Ureter (tissue), 1 donor: ENCODE measurements at places on chromosomes 11 and 22. TPM values are rescaled to one million over a fixed set of nuclear protein-coding genes. Genes with fewer than 3 reads are reported as not detected.

Gene TTLL12
- total RNA-seq, result 41.0 TPM

Gene TPBGL
- 0.26 TPM for total RNA-seq

Gene CTSW
- total RNA-seq, result 5.7 TPM

Gene DERL3
- 11.4 TPM for total RNA-seq

Gene OR8B2
- not detected for total RNA-seq

Gene ADM2
- total RNA-seq, result 4.6 TPM

Gene SPCS2
- 151 TPM for total RNA-seq

Gene DRD2
- total RNA-seq, result 0.44 TPM

DNA sequence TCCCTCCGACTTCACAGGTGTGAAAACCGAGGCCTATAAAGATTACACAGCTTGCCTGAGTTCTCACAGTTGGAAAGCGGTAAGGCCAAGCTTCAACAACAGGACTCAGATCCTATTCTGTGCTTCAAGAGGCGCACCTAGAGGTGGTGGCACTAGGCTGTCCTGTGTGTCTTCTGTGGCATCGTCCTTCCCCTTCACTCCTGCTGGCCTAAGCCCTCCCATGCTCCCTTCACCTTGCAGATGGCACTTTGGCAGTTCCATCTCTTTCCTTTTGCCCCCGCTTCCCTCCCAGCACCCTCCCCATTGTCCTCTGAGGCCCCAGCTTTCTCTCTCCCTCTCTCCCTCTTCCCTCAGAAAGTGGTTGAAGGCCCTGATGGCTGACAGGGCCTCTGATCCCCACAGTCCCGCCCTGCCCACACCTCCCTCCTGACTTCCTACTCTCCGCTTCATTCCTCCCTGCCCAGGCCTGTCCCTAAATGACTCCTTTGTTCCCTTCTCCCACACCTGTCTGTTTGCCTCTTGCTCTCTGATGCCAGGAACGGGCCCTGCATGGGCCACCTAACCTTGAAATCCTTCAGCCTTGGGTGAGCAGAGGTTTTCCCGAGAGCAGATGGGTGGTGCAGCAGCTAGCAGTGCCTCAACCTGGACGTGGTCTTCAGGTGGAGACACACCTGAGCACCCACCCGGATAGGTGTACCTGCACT lies 5.8 kb downstream of the TRIM29 start:
- DNase-seq, result peak; percentile 49

DNA sequence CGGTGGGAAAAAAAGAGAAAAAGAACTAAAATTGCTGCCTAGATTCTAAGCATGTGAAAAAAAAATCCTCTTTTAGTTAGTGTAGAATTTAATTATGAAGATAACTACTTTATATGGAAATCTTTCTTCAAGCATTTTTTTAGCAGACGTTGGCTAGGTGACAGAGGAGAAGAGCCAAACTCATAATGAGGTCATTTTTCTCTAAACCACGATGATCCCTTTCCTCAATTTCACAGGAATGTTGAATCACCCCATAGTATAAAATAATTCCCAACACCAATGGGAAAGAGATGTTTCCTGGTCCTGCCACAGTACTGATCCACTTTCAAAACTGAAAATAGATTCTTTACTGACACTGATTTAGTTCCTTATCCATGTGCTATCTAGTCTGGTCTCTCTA lies 319.8 kb downstream of the DLG2 start:
- no peak for DNase-seq

- DNase-seq, result no peak
Observed at GRCh38 chr11:61092280-61092766, 10.0 kb upstream of the CD5 start.

DNA sequence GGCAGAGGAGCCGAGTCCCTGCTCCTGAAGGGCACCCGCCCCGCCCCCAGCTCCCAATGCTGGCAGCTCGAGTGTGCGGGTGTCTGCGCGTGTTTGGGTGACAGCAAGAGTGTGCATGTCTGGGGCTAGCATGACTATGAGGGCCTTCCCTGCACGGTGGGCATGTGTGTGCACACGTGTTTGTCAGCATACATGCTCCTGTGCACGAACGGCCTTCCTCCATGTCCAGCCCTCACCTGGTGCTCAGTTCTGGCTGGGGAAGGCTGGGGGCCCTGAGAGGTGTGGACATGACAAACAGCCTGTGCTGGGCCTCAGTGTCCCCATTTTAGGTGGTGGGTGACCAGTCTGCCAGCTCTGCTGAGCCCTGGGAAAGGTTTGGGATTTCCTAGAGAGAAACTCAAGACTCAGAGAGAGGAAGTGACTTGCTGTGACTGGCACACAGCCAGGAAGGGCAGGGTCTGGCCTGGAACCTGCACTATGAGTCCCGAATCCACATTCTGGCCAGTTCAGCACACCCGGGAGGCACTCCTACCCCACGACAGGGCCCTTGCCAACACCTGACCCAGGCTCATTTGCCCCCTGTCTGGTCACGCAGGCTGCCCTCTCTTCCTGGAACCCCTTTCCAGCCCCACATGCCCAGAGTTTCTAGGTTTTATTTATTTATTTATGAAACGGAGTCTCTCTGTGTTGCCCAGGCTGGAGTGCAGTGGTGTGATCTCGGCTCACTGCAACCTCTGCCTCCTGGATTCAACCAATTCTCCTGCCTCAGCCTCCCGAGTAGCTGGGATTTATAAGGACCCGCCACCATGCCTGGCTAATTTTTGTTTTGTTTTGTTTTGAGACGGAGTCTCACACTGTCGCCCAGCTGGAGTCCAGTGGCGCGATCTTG lies 3.3 kb upstream of the SHISA8 start:
- peak; percentile 74 for DNase-seq

DNA sequence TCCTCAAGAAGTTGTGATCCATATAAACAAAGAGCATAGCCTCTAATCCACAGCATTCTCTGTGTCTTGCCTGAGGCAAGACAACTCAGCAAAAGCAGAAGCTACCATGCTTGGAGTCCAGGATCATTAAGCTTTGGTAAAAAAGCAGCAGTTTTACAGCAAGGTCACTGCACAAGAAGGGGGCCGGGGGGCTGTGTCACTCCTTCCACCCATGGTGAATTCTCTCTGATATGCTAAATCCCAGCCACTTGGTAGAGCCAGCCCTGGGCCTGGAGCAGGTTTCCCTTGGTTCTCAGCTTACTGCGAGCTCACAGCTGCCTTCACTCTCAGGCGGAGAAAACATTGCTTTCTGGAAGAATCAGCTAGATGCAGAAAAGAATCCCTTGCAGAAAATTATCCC lies 144.7 kb downstream of the TENM4 start:
- DNase-seq, result no peak

DNA sequence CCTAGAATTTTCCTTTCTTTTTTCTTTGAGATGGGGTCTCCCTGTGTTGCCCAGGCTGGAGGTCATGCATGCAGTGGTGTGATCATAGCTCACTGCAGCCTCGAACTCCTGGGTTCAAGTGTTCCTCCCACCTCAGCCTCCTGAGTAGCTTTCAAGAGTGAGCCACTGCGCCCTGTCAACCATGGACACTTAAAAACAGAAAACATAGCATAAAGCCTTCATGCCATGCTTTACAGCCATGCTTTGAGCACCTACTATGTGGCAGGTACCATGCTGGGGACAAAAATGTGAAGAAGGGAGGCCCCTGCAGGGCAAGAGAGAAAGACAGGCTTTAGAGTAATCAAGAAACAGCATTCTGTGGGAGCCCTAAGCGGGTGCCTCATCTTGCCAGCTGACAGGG lies 13.7 kb upstream of the GNB1L start:
- DNase-seq, result no peak

- no peak for DNase-seq
Observed at GRCh38 chr22:32802237-32802765, 796 bp downstream of the TIMP3 start.

- DNase-seq, result no peak
Observed at GRCh38 chr11:37533087-37533486, 935.1 kb upstream of the RAG2 start.

DNA sequence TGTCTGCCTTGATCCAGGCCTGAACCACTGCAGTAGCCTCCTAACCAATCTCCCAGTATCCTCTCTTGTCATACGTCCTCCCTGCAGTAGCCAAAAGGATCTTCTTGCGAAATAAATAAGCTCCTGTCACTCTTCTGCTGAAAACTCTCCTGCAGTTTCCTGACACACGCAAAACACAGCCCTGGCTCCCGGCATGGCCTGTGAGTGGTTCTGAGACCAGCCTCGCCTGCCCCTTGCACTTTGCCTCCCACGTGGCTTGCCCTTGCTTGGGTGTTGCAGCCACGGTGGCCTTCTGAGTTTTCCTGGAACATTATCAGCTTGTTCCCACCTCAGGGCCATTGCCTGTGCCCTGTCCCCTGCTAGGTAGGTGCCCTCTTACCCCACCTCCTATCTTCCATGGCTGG lies 7.2 kb downstream of the ZC3H7B start:
- DNase-seq, result no peak

DNA sequence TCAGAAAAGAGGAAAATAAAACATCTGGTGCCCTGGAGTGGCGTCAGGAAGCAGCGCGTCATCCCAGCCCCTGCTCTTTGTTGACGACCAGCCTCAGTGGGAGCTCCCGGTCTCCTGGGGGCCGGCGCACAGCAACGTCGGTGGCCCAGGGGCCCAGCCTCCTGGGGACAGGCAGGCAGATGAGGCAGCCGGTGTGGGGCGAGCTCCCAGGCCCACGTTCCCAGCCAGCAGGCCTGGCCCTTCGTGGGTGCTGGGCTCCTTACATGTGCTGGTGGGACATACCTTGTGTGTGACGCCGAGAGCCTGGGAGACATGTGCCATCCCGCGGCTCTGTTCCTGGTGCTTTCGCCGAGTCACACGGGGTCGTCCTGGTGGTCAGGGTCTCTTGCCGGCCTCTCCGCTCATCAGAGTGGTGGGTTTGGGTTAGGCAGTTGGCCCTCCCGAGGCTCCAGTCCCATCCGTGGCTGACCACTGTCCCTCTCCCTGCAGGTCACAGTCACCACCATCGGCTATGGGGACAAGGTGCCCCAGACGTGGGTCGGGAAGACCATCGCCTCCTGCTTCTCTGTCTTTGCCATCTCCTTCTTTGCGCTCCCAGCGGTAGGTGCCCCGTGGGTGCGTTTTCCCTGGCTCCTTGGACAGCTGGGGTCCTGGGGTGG lies 116.7 kb downstream of the KCNQ1OT1 start:
- DNase-seq, result peak; percentile 36

- no peak for DNase-seq
Observed at GRCh38 chr11:120867531-120867930, 156.4 kb upstream of the TBCEL start.

GRCh38 chr11:119222308-119222707 lies 16.2 kb downstream of the CBL start:
- DNase-seq, result no peak

DNA sequence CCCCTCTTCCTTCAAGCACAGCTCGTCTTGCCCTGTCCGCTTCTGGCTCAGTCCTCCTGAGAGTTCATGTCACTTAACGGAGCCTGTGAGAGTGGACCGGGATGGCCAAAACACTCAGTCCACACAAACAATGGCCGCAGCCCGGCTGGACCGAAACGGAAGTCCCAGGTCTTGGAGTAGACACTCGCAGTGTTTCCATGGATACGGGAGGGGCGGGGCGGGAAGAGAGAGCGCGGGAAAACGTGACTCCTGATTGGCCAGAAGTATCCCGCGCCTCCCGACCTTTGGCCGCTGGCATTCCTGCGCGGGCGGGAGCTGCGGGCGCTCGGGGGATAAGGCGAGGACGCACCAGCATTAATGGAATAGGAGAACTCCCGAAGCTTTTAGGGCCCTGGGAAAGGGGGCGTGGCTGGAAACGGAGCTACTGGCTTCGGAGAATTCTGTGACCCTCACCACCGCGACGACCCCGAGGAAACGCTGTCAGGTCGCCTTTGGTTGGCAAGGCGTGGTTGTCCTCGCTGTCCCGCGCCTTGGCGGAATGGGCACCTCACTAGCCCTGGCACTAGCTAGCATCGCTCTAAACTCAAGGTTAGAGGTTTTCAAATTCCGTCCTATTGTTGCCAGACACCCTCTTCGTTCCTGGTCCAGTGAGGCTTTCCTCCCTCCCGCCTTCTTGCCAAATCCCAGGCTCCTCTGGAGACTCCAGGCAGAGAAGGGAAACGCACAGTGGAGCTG lies at the start of the genes NLRP14 and ZNF214:
Gene NLRP14, plus strand, starts transcription at position 297 of the 735 bp plus-strand sequence. CDS start 18,108 bp downstream, outside the sequence.
Gene ZNF214, minus strand, starts transcription at position 164 of the 735 bp plus-strand sequence. CDS start 17,511 bp downstream, outside the sequence.
- DNase-seq, result peak; percentile 96

GRCh38 chr22:38310518-38311322 lies 6.5 kb downstream of the CSNK1E start:
- DNase-seq, result no peak

DNA sequence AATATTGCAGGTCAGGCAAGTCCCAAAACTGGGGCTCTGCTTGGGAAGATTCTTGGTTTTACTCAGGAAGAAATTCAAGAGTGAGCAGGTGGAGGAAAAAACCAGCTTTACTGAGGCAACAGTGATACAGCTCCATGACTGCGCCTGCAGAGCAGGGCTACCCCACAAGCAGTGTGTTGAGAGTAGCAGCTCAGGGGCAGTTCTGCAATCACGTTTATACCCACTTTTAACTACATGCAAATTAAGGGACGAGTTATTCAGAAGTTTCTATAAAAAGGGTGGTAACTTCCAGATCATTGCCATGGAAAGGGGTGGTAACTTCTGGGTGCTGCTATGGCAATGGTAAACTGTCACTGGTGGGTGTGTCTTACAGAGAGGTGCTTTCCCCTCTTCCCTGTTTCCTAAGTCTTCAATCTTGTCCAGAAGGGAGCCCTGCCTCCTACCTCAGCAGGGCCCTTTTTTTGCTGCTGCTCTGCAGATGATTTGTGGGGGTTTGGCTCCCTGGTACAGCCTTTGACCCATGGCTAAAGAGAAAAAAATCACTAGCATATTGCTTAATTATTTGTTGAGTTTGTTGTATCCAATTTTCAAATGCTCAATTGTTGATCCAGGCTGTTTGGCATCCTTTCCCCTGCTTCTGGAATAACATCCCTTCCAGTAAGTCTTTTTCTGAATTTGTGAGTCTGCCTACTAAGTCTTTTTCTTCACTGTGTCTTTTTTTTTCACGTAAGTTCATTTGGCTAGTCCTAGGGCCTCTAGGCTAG lies 30.0 kb upstream of the ME3 start:
- DNase-seq, result no peak

DNA sequence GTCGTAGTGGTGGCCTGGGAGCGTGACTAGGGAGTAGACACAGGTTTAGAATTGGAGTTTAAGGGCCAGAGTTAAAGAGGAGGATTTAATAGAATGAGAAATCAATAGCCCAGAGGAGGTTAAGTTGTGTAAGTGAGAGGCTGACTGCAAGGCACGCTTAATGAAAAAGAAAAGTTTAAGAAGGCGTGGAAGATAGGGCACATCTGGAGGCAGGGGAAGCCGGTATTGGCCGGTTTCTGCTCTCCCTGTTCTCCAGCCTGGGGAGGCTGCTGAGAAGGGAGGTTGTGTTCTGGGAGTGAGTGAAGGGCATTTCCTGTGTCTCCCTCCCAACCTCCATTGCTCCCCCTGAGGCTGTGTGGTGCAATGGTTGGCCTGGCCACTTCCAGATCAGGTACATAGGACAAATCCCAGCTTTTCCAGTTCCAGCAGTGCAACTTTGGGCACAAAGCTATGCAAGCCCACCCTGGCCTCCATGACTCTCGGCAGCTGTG lies 6.3 kb downstream of the GRIK4 start:
- DNase-seq, result no peak

- DNase-seq, result no peak
Observed at GRCh38 chr11:87451395-87451794, 413.7 kb downstream of the TMEM135 start.

DNA sequence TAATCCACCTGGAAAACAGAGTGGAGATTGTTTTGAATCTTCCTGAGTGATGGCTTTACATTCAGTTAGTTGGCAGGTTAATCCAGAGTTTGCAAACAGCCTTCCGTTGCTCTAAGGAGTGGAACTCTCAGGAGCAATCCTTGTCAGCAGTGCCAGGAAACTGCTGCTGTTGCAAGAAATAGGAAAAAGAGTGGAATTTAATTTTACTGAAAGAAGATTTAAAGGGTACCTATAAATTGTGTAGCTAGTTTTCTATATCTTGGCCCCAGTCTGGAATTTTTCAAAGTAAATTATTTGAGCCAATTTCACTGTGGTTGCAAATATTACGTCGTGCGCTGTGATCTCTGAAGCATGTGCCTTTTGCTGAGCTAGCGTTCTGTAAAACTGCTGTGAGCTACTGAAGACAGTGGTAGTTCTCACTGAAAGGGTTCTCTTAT lies 55.5 kb upstream of the SLC5A12 start:
- DNase-seq, result no peak
